ENCODE measurements at places on chromosomes 1 and 21.
A peak's percentile ranks its signal among the peaks of the same experiment; 100 is the strongest.

GRCh38 chr1:207999972-208000371, 89.0 kb upstream of the CD34 start:
- DNase-seq: no peak

GRCh38 chr1:101410048-101410878, 173.4 kb downstream of the S1PR1 start:
- DNase-seq: peak; percentile 44

DNA sequence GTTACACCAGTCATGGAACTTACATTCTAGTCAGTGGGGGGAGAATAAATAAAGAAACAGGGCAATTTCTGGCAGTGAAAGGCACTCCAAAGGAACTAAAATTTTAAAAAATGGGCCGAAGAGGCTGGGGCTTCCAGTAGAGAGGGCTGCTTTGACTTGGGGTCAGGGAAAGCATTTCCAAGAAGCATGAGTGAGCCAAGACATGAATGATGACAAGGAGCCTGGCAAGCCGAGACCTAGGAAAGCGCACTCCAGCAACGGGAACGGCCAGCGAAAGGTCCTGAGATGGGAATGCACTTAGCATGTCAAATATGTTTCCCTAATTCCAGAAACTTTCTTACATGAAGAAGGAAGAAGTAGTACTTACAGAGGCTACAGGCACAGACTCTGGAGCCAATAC, 95.4 kb upstream of the NGF start:
- DNase-seq: no peak

GRCh38 chr1:164876398-164877116, 317.6 kb downstream of the PBX1 start:
- no peak for DNase-seq

DNA sequence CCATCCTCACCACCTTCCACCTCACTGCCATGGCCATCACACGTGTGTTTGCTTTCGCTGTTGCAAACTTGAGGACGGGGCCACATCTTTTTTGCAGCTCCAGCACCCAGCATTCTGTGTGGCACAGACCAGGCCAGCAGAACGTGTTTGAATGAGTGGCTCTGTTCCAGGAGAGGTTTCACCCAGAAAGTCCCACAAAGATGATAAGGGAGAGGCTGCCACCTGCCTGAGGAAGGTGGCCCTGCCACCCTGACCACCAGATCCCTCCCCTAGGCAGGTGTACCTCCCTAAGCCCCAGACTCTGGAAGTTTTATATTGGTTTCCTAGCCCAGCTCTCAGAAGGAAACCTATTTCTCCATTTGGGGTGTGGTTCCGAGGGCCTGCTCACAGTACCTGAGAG, 252.1 kb downstream of the KAZN start:
- DNase-seq: no peak

GRCh38 chr1:111920221-111921024, 69.0 kb downstream of the KCND3 start:
- no peak for DNase-seq

DNA sequence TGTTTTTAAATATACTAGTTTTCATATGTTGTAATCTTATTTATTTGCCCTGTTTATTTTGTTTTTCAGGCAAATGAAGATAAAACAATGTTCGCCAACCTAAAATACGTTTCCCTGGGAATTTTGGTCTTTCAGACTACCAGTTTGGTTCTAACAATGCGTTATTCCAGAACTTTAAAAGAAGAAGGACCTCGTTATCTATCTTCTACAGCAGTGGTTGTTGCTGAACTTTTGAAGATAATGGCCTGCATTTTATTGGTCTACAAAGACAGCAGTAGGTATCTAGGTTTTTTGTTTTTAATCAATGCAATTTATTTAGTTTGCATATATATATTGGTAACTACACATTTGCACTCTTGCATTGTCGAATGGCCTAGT, 23.7 kb downstream of the SLC35A3 start:
- DNase-seq: no peak

DNA sequence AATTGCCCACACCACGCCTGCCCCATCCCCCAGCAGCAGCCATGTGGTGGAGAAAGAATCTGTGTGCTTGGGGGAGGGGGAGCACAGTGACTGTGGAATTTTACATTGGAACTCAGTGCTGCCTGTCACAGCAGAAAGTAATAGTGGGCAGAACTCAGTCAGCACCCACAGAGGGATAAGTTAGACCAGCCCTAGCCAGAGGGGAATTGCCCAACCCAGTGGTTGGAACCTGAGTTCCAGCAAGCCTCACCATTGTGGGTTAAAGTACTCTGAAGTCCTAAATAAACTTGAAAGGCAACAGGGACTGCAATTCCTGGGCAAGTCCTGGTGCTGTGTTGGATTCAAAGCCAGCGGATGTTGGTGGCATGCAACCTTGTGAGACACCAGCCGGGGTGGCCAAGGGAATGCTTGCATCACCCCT, 88.8 kb downstream of the MRPL39 start:
- no peak for DNase-seq

DNA sequence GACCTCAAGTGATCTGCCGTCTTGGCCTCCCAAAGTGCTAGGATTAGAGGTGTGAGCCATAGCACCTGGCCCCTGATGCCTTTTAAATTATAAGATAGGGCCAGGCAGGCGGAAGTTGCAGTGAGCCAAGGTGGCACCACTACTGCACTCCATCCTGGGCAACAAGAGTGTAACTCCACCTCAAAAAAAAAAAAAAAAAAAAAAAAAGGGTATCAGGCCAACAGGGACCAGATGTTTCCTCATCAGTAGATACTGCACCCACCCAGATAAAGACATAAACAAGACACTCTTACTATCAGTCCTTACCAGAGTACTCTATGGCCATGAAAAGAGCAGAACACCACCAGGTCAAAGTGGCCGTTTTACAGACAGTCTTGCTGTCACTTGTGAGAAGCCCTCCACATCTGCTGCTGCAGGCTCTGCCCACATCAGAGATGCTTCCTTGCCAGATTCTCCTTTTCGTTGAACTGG, 3.3 kb downstream of the C21orf58 start:
- no peak for DNase-seq

DNA sequence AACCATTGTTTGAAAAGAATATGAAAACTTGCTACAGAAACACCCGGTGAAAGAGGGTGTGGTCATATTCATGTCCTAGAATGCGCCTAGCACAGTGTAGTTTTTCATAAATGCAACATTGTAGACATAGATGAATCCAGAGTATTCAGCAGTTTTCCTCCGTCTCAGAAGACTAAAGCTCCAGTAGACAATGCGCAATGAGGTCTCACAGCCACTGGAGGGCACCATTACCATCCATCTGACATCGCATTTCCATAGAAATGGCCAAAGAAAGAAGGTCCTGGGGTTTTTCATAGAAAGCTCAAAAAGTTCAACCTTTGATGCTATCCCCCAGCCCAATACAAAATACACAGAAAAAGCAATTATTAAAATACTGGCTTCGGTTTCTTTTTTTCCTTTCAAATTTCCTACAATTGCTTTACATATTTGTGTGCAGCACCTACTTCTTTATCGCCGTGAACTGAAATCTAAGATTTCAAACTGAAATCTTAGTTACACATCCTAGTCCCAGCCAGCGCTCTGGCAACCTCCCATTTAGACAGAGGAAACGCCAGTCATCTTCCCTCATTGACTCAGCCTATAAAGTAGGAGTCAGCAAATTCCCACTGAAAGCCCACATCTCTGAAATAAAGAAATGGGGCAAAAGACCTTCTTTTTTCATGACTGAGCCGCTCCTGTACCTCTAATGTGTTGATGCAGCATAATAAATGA, 3.9 kb upstream of the CD58 start:
- DNase-seq: peak; percentile 79

GRCh38 chr21:15592271-15592860, 137.4 kb upstream of the USP25 start:
- DNase-seq: peak; percentile 50

- DNase-seq: no peak
Measured at GRCh38 chr1:65048335-65048734, 82.0 kb upstream of the JAK1 start.

DNA sequence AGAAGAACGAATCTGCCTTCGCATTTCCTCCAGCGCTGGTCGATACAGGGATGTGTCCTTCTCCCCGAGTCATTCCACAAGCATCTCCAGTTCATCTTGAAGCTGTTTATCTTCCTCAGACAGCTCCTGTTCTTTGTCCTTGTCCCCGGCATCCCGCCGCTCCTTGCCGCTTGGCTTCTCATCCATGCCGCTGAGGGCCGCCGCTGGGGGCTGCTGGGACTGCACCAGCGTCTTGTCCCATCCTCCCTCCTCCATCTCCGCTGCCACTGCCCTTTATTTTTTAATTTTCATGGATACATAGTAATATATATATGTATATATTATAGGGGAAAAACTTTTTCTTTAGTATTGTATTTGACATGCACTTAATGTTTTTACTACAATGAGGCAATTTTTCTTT, 53.4 kb downstream of the FMN2 start:
- no peak for DNase-seq

- no peak for DNase-seq
Measured at GRCh38 chr1:208118841-208119606, 125.2 kb downstream of the PLXNA2 start.

DNA sequence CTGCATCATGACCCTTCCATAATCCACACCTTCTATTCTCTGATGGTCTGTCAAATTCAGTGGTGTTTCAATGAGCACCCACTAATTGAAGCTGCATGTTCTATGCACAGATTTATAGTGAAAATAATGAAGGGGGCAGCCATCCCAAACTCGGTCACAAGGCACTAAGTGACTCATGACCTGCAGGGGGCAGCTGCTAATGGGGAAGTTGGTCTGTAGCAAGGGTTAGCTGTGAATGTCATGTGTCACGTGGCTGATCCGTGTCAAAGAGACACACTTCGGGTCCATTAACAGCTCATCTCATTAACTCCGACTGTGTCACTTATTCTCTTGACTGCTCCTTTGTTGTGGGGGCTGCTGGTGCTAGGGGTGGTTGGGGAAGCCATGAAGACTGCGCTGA, 306.6 kb downstream of the PCP4 start:
- no peak for DNase-seq

GRCh38 chr1:155652951-155653350, 35.6 kb downstream of the YY1AP1 start:
- DNase-seq: no peak

GRCh38 chr1:26327956-26328362, 10.2 kb downstream of the CD52 start:
- no peak for DNase-seq

DNA sequence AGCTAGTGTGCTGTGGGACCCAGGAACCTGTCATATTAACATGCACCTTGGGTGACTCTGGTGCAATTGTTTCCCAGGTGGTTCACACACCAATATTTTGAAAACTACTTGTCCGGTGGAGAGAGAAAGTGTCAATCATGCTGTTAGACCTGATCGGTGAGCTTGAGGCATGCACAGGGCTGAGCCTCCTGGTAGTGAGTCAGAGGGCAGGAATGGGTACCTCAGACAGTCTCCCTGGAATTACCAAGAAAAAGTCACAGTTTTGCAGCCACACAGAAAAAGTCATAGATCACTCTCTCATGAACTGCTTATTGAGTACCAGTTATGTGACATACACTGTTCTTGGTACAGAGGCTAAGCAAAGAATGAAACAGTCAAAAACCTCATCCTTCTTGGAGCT, 140.1 kb upstream of the NFIA start:
- no peak for DNase-seq

- no peak for DNase-seq
Measured at GRCh38 chr1:2275796-2276536, 47.8 kb downstream of the SKI start.

GRCh38 chr1:165914136-165914798, 86.9 kb downstream of the UCK2 start:
- DNase-seq: peak; percentile 79

DNA sequence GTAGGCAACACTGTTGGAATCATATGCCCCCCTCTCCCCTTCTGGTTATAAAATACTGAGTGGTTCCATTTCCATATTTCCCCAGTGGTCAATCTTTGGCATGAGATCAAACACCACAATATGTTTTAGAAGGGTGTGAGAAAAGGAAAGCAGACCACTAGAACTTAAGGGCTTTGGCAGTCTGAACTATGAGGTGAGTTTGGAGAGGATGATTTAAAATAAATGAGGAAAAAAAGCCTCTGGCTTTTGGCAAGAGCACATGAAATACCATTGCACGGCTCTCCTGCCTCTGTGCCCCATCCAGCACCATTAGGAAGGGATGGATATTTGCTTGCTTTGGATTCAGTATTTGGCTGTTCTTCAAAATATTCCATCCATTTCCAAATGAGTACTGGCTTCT, 339.5 kb upstream of the C1orf87 start:
- no peak for DNase-seq

DNA sequence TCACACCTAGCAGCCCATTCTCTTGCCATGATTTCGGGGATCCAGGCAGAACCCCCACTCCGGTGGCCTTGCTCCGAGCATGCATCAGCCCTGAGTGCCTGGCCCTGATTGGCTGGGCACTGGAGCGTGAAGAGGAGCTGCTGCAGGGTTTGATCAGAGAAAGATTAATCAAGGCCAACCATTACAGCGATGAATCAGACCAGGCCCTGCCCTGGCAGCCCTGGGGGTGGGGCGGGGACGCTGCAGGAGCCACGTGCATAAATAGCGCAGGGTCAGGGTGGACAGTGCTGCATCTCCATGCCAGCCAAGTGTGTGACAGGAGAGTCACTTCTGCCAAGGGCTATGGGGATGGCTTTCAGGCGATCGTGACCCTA, 3.4 kb upstream of the FAM131C start:
- no peak for DNase-seq

DNA sequence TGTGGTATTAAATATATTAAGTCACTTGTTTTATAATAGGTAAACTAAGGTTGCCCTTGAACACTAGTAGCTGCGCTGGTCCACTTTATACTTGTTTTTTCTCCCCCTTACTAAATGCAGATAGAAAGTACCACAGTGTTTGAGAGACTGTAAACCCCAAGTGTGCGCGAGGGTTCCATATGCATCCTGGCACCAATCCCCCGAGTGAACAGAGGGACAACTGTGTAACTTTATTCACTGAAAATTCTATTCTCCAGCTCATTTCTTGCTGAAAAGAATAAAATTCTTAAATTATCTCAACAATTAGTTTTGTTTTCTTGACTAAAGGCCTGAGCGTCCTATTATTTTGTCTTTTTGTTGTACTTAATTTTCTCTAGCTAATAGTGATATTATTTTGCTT, 1.9 kb downstream of the RSRP1 start:
- DNase-seq: no peak

DNA sequence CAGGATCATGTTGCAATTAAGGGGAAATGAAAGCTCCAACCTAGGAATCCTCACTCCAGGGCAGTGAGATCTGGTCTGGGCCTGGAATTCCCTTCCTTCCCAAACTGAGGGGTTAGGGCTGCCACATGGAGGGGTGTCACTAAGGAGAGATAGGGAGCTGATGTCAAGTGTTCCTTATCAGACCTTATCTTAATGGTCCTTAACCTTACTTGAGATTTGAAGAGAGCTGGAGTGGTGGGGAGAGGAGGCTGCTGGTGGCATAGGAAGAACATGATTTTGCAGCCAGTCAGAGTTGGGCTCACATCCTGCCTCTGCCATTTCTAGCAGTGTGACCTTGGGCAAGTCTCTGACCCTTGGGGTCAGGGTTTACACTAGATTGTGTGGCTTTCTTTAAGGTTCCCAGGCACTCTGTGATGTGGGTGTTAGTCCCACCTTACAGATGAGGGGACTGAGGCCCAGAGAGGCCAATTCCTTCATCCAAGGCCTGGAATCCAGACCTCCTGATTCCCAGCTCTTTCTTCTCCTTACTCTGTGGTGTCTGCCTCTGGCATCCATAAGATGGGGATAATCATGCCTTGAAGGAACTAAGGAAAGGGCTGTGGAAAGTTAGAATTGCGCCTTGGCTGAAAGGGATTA, 56.3 kb upstream of the SYNC start:
- DNase-seq: no peak

- no peak for DNase-seq
Measured at GRCh38 chr1:90558126-90558525, 159.0 kb downstream of the BARHL2 start.
